ENCODE measurements at places on chromosomes 5 and 9.
A peak's percentile ranks its signal among the peaks of the same experiment; 100 is the strongest.

DNA sequence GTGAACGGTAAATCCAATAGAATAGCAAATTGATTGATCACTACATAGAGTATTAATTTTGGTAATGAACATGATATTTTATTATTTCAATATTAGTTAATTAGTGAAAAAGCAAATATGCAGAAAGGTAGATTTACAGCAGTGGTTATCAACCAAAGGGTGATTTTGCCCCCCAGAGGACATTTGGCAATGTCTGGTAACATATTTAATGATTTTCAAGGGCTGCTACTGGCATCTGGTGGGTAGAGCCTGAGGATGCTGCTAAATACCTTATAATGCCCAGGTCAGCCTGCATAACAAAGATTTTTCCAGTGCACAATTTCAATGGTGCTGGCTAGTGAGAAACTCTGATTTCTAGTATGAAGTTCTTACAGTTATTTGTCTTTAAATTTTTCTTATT, 1313.7 kb downstream of the PTPRD start:
- no peak for DNase-seq

DNA sequence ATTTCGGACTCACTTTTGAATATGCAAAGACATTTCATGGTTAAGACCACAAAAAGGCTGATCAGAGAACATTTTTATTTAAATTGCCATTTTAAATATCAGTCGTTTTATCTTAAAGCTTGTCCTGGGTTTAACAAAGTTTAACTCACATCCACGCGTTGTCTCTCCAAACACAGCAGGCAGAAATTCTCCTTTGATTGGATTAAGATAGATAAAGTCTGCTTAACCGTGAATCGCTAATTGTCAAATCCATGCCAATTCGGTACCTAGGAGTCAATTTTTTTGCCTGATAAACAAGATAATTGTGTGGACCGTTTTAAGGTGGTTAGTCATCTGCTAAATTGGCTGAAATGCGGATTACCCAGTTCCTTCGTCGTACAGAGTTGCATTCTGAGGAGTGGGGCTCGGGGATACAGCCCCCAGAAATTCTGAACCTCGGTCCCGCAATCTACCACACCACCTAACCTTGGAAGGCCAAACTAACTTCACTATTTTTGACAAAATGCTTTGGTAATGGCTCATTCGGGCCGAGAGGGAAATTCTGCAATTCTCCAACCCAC, 665 bp upstream of the BTF3 start:
- no peak for DNase-seq

DNA sequence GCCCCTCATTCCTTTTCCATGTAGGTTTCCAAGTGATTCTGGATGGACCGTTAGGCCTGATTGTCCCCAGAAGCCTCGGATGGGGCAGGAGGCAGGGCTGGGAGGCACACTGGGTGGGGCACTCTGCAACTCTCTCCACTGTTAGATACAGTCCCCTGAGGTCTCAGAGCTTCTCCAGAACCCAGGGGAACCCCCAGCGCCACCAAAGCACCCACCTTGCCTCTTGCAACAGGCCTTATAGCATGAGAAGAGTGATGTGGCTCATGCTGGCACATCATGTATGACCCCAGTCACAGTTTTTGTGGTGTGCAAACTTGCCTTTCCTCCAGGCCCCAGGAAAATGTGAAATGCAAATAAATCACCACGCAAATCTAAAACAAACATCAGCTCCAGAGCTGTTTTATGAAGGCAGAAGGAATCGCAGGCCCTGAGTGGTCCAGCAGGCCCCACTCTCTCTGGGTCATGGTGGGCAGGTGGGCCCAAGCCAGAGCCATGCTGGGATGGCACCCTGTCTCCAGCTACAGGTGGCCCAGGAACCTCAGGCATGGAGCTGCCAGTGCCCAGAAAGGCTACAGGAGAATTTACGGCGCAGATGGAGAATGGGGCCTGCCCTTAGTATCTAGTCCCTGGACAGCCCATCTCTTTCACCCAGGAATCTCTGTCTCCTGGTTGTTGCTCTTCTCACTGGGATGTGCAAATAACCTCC, 36.3 kb upstream of the CDKN2AIPNL start:
- no peak for DNase-seq

GRCh38 chr9:36214571-36214970, 23.9 kb downstream of the CLTA start:
- no peak for DNase-seq

GRCh38 chr5:42621242-42621641, 135.4 kb upstream of the CCDC152 start:
- DNase-seq: no peak

GRCh38 chr9:36169166-36169565, at the start of gene CCIN:
Gene CCIN, plus strand, starts transcription at chr9:36169388. Its CDS starts 115 bp downstream, at chr9:36169503.
- no peak for DNase-seq

DNA sequence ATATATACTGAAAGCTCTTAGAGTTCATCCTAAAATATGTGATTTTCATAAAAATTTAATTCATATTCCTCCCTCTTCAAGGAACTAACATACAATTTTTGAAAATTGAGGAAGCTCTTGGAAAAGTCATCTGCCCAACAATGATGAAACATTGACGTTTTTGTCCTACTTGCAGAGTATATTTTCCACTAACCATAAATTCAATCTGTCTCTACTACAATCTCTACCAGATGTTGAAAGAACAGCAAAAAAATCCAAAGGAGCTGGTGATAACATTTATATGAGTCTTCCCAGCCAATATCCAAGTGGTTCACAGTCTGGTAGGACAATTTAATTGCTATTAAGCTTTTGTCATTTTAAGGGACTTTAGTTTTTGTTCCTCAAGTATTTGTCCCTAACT, 81.1 kb upstream of the NR3C1 start:
- no peak for DNase-seq

- DNase-seq: no peak
These were observed 131.0 kb downstream of the PBX3 start for GRCh38 chr9:125878164-125878631.

DNA sequence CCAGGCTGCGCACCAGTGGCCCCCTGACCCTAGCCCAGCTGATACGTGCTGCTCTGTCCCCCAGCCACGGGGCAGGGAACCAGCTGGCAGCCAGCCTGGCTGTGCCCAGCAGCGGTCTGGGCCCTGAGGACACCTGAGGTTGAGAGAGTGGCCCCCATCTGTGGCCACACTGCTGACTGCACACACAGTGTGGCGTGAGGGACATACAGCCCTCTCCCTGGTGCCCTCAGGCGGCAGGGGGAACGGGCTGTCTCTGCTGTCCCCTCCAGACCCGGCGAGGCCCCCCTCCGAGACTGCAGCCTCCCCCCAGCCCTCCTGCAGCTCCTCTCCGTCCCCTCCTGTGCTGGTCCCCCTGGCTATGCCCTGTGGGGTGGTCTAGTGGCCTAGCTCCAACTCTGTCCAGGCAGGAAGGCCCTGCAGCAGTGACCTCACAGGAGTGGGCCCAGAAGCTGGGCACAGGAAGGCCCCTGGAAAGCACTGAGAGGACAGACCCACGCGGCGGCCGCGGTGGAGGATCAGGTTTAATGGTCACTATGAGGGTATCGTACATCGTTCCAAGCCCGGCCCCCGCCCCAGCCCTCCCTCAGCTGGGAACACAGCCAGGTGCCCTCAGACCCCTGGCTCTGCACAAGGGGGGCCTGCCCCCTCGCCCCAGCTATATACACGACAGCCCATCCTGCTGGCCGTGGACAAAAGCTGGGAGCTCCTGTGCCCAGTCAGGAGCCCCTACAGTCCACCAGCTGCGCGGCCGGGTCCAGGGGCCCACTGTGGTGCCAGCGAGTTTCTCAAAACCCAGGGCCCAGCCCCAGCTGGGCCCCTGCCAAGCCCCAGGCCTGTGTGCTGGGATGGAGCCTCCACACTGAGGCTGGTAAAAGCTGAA, 6.8 kb upstream of the ENTPD8 start:
- DNase-seq: no peak

- DNase-seq: no peak
These were observed 112.8 kb upstream of the EFNA5 start for GRCh38 chr5:107783551-107783950.

- no peak for DNase-seq
These were observed 45.9 kb upstream of the TLX3 start for GRCh38 chr5:171263181-171263580.

DNA sequence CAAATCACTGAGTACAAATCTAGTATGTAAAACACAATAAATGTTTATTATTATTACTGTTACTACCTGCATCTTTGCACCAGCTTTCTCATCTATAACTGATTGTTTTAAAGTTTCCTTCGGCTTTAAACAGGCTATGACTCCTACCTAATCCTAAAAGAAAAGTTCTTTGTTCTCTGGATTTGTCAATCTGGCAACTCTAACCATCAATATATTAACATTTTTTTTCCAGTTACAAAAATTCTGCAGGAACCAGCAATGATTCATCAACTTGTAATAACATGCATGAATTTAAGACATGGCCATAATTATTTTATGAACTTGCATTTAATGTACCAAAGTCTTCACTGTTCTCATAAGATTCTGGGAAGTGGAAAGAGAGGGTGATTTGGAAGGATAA, 228.5 kb downstream of the PIK3R1 start:
- DNase-seq: no peak

- DNase-seq: peak; percentile 30
These were observed 53.5 kb upstream of the GRIN3A start for GRCh38 chr9:101791938-101792337.

GRCh38 chr5:7420510-7421280, 24.8 kb downstream of the ADCY2 start:
- no peak for DNase-seq

- DNase-seq: peak; percentile 12
These were observed 36.4 kb downstream of the GGTA1 start for GRCh38 chr9:121463026-121463807.

DNA sequence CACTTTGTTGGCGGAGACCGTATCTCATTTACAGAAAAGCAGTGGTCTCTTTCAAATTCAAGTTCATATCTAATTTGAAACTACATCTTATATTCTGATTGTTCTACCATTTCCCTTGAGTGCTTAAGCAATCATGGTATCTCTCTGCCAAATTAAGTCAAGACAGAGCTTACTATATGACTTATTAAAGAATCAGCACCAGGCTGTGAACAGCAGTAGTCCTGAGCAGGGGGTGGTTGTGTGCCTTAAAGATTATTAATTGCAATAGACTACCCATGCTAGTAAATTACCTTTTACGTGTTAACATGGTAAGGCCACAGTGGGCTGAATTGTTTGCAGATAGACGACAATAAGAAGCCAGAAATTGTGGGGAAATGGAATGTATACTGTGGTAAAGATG, 21.5 kb downstream of the SNCAIP start:
- no peak for DNase-seq

GRCh38 chr5:40571729-40572128, 108.0 kb upstream of the PTGER4 start:
- DNase-seq: no peak

DNA sequence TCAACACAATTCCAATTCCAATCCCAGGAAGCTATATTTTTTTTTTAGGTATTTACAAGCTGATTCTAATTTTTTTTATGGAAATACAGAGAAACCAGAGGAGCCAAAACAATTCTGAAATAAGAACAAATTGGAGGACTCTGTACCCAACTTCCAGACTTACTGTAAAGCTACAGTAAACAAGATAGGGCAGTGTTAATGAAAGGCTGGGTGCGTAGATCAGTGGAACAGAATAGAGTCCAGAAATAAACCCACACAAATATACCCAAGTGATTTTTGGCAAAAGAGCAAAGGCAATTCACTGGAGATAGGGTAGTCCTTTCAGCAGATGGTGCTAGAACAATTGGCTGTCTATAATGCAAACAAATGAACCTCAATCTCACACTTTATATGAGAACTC, 50.6 kb downstream of the WHRN start:
- no peak for DNase-seq

DNA sequence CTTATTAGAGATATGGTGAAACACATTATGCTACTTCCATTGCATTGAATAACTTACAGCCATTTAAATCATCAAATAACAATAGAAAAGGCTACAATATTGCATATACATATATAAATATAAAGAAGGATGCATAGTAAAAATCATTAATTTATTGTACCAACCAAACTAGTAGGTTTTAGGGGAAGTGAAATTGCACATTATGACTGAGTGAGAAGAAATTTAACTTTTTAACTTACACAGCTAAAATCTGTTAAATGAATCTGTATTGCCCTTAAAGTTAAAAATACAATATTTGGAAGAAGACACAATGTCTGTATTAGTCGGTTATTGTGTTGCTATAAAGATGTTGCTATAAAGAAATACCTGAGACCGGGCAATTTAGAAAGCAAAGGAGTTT, 2073.7 kb upstream of the ACO1 start:
- DNase-seq: no peak

- DNase-seq: no peak
These were observed 15.9 kb upstream of the SLC2A6 start for GRCh38 chr9:133494636-133495326.

GRCh38 chr9:71676460-71676859, 91.9 kb downstream of the CEMIP2 start:
- no peak for DNase-seq

GRCh38 chr5:180988592-180988991, at the start of gene BTNL3:
Gene BTNL3, plus strand, starts transcription at chr5:180988846. Its CDS starts 183 bp downstream, at chr5:180989029.
- DNase-seq: no peak

- DNase-seq: no peak
These were observed 46.3 kb downstream of the FAM240B start for GRCh38 chr9:38673399-38674193.

DNA sequence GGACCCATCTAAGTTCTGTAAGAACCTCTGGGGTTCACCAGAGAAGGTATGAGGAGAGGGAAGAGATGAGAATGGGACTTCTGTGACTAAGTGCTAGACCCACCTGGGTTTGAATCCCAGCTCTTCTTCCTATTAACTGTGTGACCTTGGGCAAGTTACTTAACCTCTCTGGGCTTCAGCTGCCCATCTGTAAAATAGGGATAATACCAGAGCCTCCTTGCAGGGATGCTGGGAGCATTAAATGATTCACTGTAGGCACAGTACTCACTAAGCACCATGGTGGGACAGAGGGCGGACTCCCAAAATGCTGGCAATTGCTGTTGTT, 53.6 kb downstream of the WHRN start:
- no peak for DNase-seq

DNA sequence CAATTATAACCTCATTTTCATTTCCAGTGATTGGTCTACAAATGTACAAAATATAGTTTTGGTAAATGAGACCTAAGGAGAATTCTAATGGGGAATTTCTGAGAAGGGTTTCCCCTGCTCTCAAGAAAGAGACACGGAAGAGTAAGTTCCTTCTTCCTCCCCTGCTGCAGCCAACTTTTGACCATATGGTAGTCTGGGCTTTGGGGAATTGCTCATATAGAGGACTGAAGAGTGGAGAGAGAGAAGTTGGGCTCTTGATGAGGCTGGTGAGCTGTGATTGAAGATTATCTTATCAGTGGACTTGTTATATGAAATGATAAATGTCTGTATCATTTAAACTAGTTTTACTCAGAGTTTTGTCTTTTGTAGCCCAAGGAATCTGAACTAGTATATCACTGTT, 4.3 kb upstream of the LNPEP start:
- DNase-seq: no peak
